ENCODE measurements at places on chromosomes 5 and 9.

- DNase-seq = no peak
These were observed 48.1 kb downstream of the DIAPH1 start for GRCh38 chr5:141570655-141571054.

- DNase-seq = no peak
These were observed 5.2 kb downstream of the KLF9 start for GRCh38 chr9:70409280-70409679.

GRCh38 chr9:100714372-100715099, 136.7 kb downstream of the CAVIN4 start:
- DNase-seq = no peak

GRCh38 chr5:76579166-76579937, 43.9 kb downstream of the F2RL2 start:
- DNase-seq = no peak

- no peak for DNase-seq
These were observed 76.0 kb downstream of the ATPSCKMT start for GRCh38 chr5:10173716-10174115.

DNA sequence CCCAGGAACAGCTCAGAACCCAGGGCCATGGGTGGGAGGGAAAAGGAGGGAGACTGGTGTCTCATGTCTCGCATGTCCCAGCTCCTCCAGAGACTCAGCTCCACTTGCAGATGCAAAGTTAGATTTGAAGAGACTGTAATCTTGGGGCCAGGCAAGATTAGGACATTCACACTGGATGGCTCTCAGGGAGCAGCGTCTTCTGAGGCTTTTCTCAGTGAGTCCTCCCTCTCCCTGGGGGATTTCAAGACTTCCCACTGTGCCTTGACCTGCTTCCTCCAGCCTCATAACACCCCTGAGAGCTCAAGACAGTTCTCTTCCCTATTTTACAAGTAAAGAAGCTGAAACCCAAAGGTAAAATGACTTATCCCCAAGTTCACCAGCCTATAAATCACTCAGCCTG, 10.5 kb upstream of the TCOF1 start:
- DNase-seq = no peak

DNA sequence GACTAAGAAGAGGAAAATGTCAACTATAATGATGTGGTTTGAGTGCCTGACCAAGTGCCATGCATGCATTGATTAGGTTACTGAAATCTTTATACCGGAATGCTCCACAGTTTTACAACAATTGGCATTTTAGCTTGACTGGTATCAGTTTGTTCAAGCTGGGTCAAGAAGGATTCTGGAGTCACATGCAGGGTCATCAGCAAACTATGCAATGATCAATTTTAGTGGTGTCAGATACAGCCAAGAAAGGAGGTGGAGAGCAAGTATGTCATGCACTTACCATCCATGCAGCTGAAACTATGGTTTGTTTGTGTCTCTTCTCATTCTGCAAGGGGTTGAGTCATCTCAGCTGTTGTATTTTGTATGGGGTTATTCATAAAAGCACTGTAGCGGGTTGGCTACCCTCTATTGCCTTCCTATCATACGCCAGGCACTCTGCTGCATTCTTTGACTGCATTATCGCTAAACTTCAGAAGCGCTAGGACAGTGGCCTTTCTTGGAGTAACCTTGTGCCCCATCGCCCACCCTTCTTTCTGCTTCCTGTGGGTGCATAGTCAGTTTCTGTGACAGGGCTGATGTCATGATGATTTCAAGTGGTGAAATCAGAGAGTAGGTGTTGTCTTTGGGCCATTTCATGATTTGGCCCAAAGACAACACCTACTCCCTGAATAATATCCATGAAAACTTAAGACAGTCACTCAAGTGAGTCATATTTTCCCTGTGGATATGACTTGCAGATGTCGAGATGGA, 145.4 kb downstream of the MTX3 start:
- DNase-seq = no peak

DNA sequence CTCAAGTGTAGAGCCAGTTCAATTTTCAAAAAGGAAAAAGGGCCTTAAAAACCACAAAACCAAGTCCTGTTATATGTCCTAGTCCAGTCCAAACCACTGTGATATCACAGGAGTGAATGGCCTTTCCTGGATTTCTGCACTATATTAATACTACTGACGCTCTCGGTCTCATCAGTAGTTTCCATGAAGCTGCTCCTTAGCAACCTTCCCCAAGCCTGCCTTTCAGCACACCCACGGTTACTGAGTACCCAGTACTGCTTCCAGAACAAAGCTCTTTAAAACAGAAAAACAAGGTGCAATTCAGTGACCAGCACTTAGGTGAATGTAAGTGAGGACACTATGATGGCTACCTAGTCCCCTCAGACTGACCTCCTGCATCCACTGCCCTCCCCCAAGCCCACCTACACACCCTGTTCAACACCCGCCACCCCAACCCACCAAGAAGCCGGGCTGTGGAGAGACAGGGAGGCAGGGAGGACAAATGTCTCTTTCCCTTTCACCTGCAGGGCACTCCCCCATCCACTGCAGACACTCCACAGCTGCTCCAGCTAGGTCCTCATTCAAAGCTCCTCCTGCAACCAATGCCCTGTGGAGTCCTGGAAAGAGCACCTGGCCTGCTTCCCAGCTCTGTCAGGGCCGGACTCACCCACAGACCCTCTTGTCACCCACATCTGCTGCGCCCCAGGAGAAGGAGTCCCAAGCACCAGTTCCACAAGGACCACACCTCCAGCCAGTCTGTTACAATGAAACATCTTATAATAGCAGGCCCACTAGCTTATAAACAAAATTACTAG, 25.9 kb downstream of the PSMB7 start:
- no peak for DNase-seq
